ENCODE measurements at places on chromosomes 1 and 21.

- no peak for DNase-seq
Measured at GRCh38 chr1:204108312-204109141, 35.6 kb downstream of the SOX13 start.

GRCh38 chr1:167650269-167651160, 20.5 kb downstream of the RCSD1 start:
- no peak for DNase-seq

DNA sequence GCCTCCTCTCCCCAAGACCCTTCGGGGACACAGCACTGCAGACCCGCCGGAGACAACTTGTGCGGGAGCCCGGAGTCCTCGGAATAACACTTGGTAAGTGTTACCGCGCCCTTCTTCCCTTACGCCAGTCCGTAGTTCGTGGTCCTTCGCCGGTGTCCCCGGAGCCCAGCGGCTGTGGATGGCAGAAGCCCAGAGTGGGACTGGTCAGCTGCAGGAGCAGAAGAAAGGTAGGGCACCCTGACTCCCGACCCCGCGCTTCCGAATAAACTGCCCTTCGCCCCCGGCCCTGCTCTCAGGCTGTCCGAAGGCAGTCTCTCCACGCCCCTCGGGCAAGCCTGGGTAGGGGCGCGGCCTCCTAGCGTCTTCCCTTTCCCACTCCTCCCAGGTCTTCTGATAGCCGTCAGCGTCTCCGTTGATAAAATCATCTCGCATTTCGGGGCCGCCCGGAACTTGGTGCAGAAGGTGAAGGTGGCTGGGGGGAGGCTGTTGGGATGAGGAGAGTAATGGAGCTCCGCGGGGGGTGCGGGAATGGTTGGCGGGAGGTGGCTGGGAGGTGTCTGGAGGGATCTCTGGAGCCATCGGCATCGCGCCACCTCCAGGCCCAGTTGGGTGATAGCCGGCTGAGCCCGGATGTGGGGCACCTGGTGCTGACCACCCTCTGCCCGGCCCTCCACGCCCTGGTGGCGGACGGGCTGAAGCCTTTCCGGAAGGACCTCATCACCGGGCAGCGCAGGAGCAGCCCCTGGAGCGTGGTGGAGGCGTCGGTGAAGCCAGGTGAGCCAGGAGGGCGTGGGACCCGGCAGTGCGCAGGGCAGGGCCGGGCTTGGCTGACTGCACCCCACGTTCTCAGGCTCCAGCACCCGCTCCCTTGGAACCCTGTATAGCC, 4.3 kb downstream of the RUSC1 start:
- no peak for DNase-seq

DNA sequence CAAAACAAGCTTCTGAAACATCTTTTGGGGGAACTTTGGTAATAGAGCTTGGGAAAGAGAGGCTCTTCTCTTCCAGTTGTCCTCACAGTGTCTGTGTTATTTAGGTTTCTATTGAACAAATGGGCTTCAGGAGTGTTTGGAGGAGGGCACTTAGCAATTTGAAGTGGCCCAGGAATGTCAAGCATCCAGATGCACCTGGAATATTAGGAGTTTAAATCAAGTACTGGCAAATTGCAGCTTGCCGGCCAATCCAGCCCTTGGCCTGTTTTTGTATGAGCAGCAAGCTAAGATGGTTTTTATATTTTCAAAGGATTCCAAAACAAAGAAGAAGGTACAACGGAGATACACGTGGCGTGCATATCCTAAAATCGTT, 94.7 kb downstream of the CCDC185 start:
- no peak for DNase-seq

DNA sequence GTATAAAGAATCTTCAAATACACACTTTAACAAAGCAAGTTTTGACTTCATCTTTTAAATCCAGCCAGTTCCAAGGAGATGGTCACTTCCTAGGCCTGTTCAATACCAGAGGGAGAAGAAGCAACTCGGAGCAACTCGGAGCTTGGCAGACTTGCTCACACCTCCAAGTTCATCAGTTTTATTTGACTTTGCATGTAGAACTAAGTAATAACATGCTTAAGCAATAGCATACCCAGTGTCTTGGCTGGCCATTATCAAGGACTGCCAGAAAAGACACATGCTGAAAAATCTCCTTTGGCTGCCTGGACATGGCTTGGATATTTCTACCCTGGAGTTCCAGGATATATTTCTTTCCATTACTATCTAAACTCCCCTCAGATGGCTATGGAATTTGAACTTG, 52.6 kb downstream of the GNG12 start:
- DNase-seq, result no peak

DNA sequence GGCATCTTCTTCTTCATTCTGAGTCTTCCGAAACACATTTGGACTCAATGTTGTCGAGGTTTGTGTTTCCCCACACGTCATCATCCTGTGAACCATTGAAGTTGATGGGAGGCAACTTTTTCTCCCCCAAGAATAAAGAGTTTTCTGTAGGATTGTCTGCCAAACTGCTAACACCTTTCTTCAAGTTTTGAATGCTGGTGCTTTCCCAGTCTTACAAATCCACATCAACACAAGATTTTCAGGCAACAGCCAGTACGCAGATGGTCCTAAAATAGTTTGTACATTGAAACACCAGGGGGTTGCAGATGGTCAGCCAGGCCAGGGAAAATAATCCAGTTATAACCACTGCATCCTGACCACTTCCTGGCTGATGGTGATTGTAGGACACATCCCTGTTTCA, 187.9 kb downstream of the DISC1 start:
- DNase-seq, result no peak

GRCh38 chr1:155309423-155310021, 856 bp downstream of the FDPS start:
- no peak for DNase-seq

DNA sequence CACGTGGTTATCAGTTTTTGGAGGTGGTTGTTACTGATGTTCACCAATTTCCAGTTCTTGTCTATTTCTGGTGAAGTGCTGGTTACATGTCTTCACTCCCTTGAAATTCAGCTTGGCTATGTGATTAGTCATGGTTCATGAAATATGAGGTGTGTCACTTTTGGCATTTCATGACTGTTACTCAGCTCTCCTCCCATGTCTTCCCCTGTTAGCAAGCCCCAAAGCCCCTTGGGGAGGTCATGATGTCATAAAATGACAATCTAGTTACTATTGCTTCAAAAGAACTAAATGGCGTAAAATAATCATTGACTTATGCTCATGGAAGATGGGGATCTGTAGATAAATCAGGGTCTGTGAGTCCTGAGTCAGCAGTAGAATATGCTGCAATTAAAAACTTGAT, 425.1 kb downstream of the SETD4 start:
- DNase-seq, result no peak

GRCh38 chr1:6578624-6579373, 995 bp upstream of the ZBTB48 start:
- no peak for DNase-seq

DNA sequence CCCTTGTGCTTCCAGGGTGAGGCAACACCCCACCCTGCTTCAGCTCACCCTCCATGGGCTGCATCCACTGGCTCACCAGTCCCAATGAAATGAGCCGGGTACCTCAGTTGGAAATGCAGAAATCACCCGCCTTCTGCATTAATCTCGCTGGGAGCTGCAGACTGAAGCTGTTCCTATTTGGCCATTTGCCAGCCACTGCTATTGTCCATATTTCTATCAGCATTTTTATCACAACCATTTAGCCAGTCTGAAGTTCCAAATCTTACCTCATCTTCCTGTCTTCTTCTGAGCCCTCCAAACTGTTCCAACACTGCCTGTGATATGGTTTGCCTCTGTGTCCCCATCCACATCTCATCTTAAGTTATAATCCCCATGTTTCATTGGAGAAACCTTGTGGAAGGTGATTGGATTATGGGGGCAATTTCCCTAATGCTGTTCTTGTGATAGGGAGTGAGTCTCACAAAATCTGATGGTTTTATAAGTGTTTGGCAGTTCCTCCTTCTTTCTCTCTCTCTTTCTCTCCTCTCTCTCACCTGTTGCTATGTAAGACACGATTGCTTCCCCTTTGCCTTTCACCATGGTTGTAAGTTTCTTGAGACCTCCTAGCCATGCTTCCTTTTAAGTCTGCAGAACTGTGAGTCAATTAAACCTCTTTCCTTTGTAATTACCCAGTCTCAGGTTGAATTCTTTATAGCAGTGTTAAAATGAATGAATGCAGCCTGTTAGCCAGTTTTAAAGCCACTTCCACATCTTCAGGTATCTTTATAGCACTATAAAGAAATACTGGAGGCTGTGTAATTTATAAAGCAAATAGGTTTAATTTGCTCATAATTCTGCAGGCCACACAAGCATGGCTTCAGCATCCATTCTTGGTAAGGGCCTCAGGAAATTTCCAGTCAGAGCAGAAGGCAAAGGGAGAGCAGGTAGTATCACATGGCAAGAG, 203.5 kb downstream of the FCRL5 start:
- no peak for DNase-seq

DNA sequence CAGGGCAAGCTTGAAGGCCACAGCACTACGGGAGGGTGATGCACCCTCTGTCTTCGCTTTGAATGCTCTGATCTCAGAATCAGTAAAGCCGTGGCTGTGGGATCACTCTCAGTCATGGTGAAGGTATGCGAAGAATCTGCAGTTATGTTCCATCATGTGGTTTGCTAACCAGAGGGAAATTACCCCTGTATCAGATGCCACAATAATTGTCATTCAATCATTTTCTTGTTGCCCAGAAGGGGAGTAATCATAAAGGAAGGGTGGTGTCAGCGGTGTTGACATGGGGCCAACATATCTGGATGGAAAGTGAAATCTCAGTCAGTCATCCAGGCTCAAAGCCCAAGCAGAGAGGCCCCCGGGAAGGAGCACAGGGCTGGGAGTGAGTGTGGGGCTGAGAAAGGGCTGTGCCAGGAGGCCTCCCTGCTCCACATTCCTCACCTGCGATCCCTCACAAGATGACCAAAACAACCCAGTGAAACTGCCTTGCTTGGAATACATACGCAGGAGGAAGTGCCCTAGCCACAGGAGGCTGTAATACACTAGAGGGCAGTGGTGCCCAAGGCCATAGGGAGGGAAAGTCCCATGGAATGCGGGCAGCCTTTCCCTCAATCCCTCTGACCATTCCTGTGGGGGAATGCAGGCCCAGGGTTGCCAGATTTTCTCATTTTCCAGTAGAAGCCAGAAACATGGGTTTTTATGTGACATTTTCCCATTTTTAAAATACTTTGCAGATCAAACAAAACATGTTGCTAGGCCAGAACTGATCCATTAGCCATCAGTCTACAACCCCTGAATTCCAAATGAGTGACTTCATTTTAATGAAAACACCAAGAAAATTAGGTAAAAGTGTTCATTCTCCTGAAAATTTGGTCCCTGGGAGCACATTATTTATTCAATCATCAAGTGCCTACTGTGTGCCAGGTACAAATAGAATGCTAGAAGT, 95.7 kb upstream of the VANGL1 start:
- no peak for DNase-seq

- DNase-seq, result no peak
Measured at GRCh38 chr1:28744184-28744583, 7.4 kb downstream of the YTHDF2 start.

- no peak for DNase-seq
Measured at GRCh38 chr1:209960926-209961325, 22.9 kb downstream of the SYT14 start.

DNA sequence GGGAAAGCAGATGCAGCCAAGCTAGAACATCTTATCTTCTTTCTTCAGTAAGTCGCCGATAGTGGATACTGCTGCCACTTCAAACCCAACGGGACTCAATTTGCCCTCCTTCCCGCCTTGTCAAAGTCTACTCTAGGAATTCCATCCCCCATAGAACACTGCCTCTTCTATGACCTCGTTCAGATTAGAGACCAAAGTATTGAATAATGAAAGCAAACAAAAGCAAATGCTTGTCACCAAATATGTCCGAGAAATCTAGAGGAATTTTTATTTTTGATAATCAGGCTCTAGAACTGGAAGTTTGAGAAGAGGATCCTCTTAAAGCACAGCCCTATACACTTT, 853 bp upstream of the RRAGC start:
- DNase-seq, result no peak

DNA sequence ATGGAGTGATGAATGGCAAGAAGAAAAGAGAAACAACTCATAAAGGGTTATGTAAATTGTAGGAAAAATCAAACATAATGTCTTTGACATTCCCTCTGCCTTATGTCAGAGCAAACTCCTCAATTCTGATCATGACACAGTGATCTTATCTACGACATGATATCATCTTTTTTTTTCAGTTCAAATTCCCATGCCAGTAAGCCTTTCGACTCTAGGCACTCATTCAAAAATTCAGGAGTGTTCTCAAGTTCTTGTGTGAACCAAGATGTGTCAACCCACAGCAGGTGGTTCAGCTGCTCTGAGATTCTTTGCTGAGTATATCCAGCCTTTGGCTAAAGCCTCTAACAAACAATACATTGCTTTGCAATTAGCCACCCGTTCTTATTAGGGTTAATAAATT, 97.1 kb upstream of the ESRRG start:
- DNase-seq, result no peak

DNA sequence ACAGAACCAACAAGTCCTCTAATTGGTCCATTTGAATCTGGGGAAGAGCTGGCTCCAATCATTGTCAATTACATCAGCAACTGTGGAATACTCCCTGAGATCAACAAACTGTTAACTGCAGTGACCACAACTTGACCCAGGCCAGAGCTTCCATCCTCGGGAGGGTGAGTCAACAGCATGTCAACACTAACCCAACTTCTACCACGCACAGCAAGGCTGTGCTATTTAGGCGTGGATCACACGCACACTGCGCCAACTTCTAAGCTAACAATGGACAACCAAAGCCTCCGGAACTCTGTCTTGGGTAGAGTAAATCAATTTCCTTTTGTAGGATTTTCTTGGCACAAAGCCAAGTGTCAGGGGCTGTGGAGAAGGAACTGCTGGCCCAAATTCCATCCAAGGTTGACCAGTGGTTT, 30.4 kb downstream of the APP start:
- DNase-seq, result no peak
